Stimulated activated CD4-positive, alpha-beta T cell treated with anti-CD3 and anti-CD28 coated beads, TNF-alpha, amount 100 ng/mL, for 1 hour (primary cell): ENCODE measurements at places on chromosomes 5 and 9.
A peak's percentile ranks its signal among the peaks of the same experiment; 100 is the strongest.

DNA sequence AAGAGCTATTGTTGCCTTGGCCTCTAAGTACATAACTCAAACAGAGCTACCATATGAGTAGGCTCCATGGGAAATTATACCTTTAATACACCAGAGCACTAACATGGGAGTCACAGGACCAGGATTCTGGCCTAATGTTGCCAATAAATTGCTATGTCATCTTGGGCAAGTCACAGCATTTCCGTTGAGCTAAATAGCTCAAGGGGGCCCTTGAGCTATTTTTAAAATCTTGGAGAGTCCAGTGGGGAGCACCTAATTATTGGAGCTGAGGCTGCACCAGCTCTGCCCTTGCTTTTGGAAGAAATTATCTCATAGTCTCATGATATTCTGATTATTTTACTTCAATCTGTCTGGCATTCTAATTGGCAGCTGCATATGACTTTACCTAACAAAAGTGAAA is 350.8 kb downstream of the ENC1 start:
- DNase-seq = no peak

DNA sequence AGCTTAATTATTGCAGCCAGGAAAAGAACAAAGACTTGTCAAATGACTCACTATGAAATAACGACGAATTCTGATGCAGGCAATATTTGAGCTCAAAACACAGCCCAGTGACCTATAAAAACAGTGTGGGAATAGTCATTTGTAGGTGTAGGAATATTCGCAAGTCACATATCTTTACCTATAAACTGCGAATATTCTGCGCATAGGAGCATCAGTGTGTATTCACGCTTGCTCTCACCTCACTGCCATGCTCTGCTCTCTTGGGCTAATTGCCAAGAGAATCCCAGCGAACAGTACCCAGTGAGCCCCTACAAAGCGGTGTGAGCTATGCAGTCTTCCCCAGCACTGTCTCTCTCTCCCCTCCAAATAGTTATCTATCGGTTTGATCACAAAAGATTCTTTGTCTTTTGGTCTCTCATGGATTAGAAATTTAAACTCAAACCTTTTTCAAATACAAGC is 74.2 kb downstream of the ST8SIA4 start:
- no peak for DNase-seq

DNA sequence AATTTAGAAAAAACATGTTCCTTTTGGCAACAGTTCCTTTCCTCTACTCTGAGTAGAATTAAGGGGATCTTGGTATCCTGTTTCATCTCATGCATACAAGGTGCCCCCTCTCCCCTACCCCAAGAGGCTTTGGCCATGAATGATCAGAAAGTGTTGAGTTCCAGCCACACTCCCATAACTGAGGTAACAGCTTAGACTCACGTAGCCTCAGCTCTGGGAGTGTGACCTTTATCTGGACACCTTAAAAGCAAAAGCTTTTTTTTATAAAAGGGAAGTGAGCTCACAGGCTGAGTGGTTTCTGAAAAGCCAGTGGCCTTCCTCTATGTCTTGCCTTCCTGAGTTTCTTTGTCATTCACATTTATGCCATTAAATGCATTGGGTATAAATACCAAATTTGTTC is 900 bp upstream of the HAVCR2 start:
- DNase-seq = no peak

DNA sequence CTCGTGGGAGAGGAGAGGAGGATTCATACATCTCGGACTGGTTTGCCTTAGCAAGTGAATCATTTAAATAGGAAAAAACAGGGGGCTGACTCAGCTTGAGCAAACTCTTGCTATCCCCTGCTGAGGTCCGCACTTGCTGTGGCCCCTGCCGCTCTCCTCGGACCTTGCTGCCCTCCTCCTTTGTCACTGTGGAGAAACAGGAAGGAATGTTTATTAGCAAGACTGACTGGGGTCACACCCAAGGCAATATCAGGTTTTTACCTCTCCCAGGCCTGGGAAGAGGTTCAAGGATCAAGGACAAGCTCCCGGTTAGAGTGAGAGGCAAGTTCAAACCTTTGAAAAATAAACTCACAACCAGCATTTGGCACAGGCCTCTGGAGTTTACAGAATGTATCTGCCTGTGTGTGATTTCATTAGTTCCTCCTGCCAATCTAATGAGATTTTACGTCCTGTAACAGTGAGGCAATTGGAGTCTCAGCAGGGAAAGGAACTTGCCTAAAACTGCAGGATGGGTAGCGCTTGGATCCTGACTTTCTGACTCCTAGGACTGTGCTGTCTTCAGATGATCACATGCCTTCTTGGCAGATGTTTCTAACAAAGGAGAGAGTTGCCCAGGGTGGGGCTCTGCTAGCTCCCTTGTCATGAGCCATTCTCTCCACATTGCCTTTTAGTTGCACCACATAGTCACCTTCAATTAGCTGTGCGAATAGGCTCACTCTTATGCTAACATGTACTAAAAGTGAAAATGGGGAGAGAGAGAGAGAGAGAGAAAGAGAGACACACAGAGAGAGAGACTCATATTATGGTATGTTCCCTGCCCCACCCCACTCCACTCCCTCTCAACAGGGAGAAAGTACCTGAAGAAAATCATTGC is 108.6 kb upstream of the CDKN2B start:
- DNase-seq = no peak

DNA sequence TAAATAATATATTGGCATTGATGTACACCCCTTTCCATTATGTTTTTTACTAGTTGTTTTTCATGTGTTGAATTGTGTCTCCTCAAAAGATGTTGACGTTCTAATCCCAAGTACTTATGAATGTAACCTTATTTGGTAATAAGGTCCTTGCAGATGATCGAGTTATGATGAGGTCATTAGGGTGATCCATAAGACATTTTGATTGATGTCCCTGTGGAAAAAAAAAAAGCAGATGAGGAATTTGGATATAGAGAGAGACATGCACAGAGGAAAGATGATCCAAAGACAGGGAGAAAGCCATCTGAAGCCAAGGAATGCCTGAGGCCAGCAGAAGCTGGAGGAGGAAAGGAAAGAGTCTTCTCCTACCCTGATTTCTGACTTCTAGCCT is 632.7 kb downstream of the TLR4 start:
- DNase-seq = no peak

DNA sequence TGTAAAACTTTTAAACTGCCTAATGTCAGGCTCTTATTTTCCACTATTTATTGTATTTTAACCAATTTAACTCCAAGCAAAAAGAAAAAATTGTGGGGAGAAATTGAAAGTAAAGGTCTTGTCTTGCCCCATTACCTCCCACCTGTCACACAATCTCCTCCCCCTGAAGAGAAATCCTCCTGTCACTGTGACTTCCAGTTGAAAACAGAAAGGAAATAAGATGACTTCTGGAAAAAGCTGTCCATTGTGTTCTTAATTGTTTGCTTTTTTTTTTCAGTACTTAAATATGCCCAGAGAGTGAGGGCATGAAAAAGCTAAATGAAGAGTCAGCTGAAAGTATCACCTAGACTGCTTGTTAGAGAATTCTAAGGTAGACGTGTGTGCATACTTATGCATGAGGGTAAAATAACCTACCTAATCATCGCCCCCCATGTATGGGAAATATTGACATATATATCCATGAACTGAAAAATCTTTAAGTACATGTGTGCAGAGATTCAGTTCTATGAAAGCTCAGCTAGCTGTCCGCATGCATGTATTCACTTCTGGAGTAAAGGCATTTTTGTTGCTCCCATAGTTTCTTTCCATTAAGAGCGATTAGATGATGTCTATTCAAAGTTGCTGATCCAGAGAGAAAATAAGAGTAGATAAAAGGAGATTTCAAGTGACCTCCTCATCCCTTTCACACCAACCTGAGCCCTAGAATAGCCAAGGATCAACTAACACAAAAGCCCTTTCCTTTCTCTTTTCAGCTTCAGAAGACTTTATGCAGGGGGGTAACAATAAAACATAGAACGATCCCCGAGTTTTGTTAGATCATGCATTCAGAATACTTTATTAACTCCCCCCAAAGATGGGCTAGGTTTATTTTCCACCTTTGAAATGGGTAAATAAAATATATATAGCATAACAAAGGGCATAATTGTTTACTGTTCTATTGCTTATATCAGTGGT is 5.3 kb downstream of the NR2F1-AS1 start:
- DNase-seq = no peak

DNA sequence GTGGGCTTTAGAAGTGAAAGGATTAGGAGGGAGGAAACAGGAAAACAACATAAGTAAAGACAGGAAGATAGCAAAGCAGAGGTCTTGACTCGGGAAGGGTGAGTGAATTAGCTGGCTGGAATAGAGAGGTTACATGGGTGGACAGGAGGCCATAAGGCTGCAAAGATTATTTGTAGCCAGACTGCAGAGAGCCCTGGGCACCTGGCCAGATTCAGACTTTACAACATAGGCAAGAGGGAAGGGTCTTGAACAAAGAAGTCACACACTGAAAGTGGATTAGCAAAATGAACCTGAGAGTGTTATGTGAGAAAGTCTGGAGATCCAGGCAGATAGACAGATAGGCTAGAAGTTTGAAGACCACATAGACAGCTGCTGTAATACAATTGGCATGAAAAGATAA is 29.7 kb upstream of the CER1 start:
- DNase-seq = no peak

DNA sequence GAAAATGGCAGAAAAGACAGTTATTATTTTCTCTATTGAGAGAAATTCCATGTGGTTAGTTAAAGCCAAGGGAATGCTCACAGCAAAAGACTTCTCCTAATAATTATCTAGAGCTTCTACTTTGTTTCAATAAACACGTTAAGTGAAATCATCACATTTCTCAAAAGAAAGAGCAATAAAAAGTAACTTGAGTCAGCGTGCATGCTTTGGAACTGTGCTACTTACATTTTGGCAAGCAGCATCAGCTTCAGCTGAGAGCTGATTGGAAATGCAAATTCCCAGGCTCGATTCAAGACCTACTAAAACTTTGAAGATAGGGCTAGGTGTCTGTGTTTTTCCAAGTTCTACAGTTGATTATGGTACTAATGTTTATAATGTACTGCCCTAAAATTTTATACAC is 132.1 kb downstream of the CDH18 start:
- no peak for DNase-seq

DNA sequence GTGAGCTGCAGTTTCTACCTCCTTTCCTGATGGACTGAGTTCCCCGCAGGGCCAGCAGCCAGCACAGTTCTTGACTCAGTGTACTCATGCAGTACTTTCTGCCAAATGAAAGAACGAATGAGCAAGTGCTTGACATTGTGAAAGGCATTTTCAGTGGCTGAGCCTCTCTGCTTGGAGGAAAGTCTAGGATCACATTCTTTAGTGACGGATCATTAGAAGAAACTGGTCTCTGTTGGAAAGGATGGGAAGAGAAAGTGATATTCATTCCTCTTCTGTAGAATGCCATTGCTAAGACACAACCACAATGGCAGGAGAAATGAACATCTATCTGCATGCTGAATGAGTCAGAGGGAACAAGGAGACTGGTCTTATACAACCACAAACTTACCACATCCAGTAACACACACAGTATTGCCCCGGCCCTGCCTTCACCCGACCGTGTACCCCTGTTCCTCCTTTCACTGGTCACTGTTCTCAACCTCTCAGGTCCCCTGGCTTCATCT is 206.9 kb downstream of the CRB2 start:
- no peak for DNase-seq

DNA sequence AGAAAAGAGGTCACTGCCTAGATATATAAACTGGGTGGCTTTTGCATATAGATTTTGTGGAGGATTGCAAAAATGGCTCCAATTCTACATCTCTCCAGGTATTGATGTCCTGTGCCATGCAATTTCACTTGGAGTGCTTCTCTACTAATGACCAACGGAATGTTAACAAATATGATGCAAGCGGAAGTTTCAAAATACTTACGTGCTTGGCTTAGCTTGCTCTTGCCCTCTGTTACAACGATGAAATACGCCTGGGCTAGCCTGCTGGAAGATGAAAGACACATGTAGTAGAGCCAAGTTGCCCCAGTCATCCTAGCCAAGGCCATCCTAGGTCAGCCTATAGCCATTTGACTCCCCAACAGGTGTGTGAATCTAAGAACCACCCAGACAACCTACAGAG is 3.6 kb upstream of the POC5 start:
- no peak for DNase-seq

- no peak for DNase-seq
Observed at GRCh38 chr9:131312822-131313770, 23.6 kb downstream of the PLPP7 start.

DNA sequence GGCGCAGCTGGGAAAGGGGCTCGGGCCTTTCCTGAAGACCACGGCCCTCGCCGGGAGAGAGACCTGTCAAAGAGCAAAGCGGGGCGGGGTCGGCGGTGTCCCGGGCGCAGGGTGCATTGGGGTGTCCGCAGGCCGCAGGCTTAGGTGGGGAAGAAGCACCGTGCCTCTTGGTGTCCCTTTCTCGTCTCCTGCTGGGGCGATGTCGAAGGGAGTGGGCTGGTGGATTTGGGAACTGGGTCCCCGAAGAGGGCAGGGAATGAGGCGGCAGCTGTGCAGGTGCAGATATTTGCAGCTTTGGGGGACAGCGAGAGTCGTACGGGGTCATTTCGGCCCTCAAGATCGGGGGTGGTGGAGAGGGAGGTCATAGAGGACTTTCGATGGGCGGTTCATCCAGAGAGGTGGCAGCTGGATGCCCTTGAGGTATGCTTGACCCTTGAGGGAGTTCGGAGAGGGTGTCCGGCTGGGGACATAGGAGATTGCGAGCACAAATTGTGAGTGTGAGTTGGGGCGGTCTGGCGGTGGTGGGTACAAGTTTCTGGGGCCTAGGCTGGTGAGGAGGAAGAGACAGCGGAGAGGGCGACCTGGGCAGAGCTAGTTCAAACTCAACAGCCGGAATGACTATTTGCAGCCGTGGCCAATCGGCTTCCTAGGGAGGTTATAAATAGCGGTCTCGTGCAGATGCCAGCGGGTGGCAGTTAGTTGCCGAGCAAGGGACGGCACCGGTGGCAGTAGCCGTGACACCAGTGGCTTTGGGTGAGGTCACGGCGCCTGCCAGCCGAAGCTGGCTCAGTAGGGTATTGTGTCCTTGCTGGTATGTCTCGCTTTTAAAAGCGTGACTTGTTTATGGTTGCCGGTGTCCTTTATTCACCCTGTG is 601 bp downstream of the NNT start:
- peak; percentile 39 for DNase-seq

DNA sequence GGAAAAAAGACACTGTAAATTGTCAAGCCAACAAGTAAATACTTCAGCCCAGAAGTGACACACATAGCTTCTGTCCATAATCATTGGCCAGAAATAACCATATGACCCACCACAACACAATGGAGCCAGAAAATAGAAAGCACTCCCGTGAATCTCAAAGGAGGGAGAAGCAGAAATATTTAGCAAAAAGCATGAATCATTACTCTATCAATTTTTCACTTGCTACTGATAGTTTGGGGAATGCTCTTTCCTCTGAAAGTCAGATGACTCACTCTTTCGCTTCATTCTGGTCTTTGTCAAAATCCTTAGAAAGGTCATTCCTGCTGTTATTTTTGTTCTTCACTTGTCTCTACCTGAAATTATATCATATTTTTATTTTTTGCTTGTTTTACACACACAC is 312.6 kb downstream of the TMEM232 start:
- no peak for DNase-seq

GRCh38 chr5:151696470-151697061 is 9.9 kb upstream of the SPARC start:
- no peak for DNase-seq

- DNase-seq = no peak
Observed at GRCh38 chr5:65765582-65765981, 43.6 kb downstream of the NLN start.

GRCh38 chr5:100821751-100822150 is 81.3 kb downstream of the ST8SIA4 start:
- no peak for DNase-seq

- DNase-seq = no peak
Observed at GRCh38 chr5:10275991-10276390, 25.9 kb downstream of the CCT5 start.

GRCh38 chr9:131562032-131562959 is 17.0 kb downstream of the PRRT1B start:
- DNase-seq = no peak

- DNase-seq = no peak
Observed at GRCh38 chr5:123665822-123666371, 153.9 kb downstream of the CSNK1G3 start.
